ENCODE measurements at places on chromosomes 16 and 17.

DNA sequence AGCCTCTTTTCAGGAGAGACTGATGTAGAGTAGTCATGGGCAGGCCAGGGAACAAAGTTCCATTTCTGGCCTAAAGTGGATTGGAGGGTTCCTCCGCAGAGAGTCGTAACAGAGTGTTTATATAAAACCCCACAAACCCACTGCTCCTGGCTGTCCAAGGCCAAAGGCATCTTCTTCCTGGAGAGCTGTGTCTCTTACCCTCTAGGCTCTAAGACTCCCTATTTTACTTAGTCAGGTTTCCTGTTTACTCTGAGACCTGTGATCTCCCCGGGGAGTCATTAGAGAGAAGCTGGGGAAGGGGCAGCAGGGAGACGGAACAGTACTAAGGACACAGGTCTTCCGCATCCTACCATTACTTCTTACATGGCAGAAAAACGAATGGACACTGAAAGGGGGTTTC, 69.5 kb downstream of the HIC1 start:
- no peak for DNase-seq

DNA sequence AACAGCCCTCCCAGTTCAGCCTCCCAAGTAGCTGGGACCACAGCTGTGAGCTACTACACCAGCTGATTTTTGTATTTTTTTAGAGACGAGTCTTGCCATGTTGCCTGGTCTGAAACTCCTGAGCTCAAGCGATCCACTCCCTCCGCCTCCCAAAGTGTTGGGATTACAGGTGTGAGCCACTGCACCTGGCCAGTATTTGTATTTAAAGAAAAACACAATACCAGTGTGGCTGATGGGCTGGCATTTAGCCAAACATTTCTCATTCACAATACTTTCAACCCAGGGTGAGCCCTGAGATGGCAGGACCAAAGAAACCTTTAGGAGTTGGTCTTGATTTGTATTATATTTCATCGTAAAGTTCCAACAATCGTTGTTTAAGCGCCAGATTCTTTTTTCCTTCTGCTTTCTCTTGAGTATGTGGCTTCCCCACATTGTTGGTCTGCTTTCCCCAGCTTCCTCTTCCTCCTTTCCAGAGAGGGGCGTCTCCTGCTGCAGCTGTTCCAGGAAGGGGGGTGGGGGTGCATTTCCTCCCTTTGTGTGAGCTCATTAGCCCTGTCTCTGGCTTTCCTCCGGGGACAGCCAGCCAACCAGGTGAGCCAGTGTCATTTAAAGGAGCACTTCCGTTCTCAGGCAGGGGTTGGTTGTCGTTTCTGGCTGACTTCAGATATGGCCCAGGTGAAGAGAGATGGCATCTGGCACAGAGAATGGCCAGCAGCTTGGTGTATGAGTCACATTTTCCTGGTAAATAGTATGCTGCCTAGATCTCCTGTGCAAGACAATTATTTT, 79.9 kb downstream of the GPRC5B start:
- peak; percentile 93 for DNase-seq

GRCh38 chr16:82094942-82095540, 60.0 kb downstream of the HSD17B2 start:
- no peak for DNase-seq

GRCh38 chr17:16304830-16305229, 48.4 kb downstream of the CENPV start:
- DNase-seq = no peak
